ENCODE measurements at places on chromosomes 12 and 14.

- DNase-seq, result no peak
Measured at GRCh38 chr14:32006263-32007110, 70.6 kb upstream of the ARHGAP5 start.

DNA sequence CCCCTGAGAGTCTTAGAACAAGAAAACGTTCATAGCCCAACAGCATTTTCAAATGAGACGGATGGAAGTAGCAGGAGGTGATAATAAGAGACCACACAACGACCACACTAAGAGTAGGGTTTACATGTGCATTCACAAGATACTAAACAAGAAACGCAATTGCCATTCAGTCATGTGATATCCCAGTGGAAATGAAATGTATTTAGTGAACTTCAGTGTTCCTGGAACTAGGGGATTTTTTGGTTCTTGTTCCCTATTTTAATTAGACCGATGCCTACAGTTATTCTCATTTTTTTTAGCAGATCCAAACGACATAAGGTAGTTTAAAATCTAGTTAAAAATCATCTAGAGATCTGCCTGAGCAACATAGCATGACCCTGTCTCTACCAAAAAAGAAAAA, 150.0 kb downstream of the GPR65 start:
- no peak for DNase-seq

- DNase-seq, result no peak
Measured at GRCh38 chr14:106209755-106210154, 683.4 kb downstream of the TMEM121 start.

- no peak for DNase-seq
Measured at GRCh38 chr14:103127356-103127755, 4.1 kb downstream of the TNFAIP2 start.

- DNase-seq, result no peak
Measured at GRCh38 chr14:65414961-65415589, 2.5 kb downstream of the FUT8 start.

GRCh38 chr12:108744021-108744897, 12.9 kb upstream of the CORO1C start:
- DNase-seq, result no peak

GRCh38 chr12:57161491-57161890, 14.1 kb upstream of the LRP1-AS start:
- DNase-seq, result no peak

DNA sequence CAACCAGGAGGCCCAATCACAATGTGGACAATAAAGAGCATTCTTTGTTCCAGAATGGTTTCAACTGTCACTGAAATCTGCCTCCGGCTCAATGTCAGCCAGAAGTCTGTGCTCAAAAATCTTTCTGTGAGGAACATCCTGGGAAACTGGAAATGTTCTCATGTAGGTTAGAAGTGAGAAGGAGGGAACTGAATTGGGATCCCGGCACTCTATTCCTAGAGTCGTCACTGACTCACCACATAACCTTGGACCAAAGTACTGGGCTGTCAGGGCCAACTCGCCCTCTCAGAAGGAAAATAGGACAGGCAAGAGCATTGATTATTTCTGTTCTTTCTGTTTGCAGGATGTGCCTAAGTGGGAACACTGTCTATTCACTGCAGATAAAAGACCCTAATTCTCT, 57.6 kb downstream of the PRKAB1 start:
- no peak for DNase-seq

- no peak for DNase-seq
Measured at GRCh38 chr12:46222636-46223035, 46.2 kb downstream of the SLC38A1 start.

DNA sequence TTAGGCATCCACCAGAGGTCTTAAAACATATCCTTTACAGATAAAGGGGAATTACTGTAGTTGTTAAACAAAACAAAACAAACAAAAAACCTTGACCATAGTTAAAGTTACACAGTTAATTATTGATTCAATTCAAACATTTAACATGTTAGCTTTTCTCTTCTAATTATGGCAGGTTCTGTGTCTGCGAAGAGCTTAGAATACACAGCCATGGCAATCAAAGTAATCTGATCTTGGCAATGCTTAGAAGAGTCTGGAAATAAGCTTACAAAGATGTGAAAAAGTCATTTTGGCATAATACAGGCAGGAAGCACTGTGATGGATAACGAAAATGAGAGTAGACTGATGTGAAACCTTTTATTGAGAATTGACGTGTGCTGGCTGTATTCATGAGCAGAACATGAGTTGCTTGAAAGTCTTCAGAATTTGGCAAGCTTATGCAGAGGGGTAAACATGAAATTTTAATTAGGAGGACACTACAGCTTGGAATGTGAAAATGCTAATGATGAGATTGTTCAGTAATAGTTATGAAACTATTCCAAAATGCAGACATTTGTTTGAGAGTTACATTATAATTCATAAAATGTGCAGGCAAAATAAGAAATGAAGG, 629.6 kb downstream of the FSCB start:
- DNase-seq, result no peak

GRCh38 chr12:55929306-55929791, 1.6 kb upstream of the DGKA start:
- DNase-seq, result no peak

- DNase-seq, result no peak
Measured at GRCh38 chr12:55818886-55819285, 1.0 kb downstream of the ORMDL2 start.

GRCh38 chr12:24631676-24632426, 317.1 kb downstream of the BCAT1 start:
- DNase-seq, result no peak

- no peak for DNase-seq
Measured at GRCh38 chr14:101223561-101224162, 320.1 kb upstream of the RTL1 start.

DNA sequence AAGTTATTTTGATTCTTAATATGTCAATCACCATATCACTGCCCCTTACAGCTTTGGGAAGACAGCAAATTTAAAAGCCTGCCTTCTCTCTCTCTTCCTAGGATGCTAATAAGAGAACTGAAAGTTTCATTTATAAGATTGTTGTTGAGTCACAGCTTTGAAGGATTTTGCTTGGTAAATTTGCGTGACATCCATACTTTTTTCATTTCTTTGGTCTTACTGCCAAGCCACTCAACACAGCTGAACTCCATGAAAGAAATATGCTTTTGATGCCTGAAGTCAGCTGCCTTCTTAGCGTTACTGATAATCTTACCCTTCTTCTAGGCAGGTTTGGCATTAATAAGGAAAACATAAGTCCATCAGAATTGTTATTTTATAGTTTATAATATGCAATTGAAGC, 155.0 kb downstream of the CRADD start:
- no peak for DNase-seq

DNA sequence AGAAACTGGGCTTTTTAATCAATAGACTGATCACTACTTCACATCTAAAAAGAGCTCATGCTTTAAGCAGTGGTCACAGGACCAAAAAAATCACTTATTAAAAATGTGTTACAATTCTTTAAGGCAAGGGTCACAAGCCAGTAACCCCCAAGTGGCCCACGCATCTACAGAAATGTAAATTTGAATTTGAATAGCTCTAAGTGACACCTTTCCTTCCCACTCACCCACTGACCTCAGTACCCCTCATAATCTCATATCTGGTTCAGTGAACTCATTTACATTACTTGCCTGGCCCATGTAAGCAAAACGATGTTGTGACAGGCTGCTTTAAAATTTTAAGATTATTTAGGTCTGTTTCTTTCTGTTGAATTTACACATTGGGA, 27.4 kb downstream of the NELL2 start:
- DNase-seq, result no peak

DNA sequence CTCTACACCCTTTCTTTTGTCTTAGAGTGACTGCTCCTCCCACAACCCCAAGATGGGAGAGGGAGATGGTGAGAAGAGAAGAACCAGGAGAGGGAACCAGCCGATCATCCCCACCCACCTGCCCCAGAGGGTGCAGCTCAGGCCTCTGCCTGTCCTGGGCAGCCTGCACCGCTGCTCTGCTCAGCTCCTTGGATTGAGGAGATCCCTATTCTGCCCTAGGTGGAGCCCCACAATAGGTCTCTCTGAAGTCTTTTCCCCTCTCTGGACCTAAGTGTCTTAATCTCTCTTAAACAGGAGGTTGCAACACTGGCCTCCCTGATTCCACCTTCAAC, 2.2 kb downstream of the ANKRD33 start:
- no peak for DNase-seq

- DNase-seq, result no peak
Measured at GRCh38 chr12:53227341-53227740, 4.7 kb downstream of the RARG start.

DNA sequence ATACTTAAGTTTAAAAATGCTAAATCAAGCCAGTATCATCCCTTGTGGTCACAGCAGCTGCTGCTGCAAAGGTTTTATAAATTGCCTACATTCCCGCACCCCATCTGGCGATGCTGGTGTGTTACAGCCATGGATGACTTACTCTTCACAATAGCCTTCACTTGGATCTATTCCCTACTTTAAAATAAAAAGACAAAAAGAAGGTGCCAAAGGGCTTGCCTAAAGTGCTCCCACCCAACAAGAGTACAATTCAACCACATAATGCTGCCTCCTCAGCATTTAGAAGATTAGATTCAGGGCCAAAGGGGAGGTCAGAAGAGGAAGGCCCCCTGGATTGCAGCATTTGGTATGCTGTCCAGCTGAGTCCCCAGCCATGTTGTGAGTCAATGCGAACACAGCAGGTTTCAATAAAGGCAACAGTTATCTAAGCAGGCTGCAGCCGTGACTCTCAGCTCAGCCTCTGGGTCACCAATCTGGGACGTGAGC, 176.1 kb downstream of the DAD1 start:
- DNase-seq, result no peak

DNA sequence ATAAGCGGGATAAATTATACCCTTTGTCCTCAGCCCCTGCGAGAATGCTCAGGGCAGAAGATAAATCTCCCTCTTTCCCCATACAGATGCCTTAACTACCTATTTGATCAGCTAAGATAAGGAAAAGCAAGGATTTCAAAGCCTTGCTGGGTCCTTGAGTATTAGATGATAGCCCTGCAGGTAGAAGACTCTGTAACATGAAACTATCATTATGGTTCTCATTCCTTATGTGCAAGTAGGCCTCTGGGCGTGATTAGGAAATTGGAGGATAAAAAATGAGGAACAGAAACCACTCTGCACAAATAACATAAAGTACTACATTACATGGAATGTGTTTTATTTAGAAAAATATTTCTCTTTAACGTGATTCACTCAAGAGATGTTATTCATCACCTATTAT, 14.5 kb upstream of the WDR89 start:
- no peak for DNase-seq

DNA sequence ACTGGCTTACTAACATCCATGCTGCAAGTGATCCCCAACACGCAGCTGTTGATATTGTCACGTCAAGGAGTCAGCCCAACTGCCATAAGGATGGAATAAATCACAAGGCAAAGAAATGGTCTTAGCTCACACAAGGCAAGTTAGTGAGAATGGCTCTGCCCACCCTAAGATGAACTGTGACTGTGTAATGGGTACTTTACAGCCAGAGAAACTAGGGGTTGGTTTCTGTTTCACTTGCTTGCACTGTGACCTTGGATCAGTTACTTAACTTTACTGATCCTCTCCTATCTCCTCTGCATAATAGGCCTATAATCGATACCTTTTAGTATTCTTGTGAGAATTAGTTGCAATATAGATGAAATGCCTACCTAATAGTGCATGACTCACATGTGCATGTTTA, 52.2 kb upstream of the ANO2 start:
- no peak for DNase-seq

GRCh38 chr14:23727566-23728335, 91.6 kb downstream of the DHRS2 start:
- no peak for DNase-seq

- DNase-seq, result no peak
Measured at GRCh38 chr14:87045246-87045645, 947.7 kb downstream of the GALC start.

DNA sequence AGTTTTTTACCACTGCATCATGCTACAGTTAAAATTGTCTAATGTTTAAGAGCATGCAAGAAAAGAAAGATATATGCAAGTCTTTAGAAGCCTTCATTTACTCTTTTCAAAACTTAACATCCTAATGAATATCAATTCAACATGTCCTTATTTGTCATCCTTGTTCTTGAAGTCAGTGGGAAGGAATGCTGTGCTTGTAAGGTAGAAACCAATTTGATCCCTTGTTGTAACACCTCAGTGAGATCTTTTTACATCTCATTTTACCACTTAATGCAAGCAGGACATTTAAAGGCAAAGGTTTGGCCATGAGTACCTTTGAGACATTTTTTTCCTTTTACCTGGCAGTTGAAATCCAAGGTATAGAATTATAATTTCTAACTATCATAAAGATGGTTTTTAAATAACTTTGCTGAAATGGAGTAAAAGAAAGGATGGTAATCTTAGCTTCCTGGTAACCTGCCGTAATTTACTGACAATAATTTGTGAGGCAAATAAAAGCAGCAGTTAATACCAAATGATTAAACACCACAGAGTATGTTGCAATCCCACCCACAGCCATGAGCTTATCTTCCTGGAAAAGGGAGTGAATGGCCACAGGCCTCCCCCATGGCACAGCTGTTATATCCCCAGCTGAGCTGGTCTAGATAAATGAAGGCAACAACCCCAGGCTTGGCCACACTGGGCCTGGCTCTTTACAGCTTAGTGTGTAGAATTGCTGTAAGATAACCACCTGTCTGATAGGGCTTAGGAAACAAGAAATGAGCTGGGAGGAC, 33.2 kb upstream of the STRN3 start:
- DNase-seq, result no peak

DNA sequence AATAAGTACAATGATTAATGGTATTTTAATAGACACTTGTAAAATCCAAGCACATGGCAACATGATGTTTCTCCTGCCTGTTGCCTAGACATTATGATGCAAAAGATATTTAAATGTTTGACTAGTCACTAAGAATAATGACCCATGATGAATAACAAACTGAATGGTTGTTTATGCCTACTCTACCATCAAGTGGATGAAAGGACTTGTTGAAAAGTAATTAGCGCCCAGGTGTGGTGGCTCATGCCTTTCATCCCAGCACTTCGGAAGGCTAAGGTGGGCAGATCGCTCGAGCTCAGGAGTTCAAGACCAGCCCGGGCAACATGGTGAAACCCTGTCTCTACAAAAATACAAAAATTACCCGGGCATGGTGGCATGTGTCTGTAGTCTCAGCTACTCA, 30.7 kb downstream of the KIF21A start:
- DNase-seq, result no peak

DNA sequence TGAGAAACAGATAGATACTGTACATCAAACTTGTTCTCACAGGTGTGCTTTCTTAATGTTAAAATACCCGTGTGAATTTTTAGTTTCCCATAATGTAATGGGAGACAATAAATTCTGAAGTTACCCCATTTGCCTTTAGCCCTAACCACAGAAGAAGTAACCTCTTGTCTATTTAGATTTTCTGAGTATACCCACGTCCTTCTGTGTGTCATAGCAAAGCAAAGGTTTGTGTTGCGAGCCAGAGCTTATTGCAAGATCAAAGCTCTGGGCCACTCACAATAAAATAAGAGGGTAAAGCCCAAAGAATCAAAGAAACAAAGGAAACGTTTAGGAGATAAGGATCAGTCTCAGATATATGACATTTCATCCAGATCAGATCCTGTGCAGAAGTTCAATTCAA, 73.9 kb downstream of the BMP4 start:
- DNase-seq, result no peak

Measured in GOT3 (cell line).